Stimulated activated CD4-positive, alpha-beta T cell treated with anti-CD3 and anti-CD28 coated beads, Interleukin-1b, Interleukin-23, amount 100 ng/mL, for 24 hours (primary cell): ENCODE measurements at places on chromosomes 13 and 19.

DNA sequence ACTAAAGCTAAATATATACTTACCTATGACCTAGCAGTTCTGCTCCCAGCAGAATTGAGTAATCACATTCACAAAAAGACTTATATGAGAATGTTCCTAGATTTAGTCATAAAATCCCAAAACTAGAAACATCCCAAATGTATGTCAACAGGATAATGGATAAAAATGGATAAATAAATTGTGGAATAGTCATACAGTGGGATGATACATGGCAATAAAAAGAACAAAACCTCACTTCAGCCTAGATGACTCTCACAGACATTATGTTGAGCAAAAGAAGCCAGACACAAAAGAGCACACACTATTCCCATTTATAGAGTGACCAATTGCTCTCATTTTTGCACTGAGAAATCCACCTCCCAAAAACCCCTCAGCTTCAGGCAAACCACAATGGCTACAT lies 352.4 kb upstream of the HTR2A start:
- DNase-seq, result no peak

DNA sequence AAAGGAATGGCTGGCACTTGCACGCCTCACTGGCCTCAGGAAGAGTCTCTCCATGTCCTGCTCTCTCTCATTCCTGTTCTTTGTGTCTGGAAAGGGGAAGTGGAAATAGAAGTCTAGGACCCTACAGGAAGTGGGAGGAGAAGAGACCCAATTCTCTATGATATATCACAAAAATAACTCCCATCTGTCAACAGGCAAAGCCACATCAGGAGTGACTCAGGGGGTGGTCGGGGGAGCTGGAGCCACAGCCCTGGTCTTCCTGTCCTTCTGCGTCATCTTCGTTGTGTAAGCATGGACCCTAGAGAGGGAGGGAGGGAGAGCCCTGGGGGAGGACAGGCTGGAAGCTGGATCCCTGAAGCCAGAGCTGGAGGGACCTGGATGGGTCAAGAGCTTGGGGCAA lies 3.0 kb downstream of the SIGLEC9 start:
- no peak for DNase-seq

GRCh38 chr19:33086955-33087354 lies 6.0 kb downstream of the GPATCH1 start:
- DNase-seq, result no peak

DNA sequence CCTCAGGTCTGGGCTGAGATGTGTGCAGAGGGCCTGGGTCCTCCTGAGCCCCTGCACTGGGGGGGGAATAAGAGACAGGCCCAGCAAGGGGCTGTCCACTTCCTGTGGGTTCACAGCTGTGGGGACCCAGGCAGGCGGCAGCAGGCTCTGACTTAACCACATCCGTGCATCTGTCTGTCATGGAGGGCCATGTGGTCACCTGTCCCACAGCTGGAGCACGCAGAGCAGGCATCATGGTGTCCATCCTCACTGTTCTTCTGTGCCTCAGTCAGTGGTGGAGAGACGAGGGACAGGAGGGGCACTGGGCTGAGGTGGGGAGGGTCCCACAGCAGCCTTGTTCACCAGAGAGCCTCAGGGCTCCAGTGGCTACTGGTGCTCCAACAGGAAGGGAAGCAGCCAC lies 16.3 kb upstream of the KIR3DL3 start:
- no peak for DNase-seq

- no peak for DNase-seq
Measured at GRCh38 chr13:41837629-41838028, 123.3 kb downstream of the VWA8 start.

GRCh38 chr13:23159205-23159759 lies 21.5 kb upstream of the SGCG start:
- no peak for DNase-seq

DNA sequence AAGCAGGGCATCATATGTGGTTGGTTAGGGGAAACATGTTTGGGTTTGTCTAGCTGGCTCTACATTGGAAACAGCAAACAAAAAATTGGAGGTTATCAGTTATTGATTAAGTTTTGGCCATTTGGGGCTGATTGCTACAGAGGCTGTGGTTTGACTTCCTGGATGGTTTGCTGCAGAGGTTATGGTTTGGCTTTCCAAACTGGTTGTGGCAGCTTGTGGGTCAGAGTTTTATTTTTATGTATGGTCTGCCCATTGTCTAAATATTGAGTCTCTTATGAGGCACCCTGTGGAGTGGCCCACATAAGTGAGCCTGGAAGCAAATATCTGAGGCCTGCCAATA lies 261.6 kb downstream of the GPC5 start:
- DNase-seq, result no peak

DNA sequence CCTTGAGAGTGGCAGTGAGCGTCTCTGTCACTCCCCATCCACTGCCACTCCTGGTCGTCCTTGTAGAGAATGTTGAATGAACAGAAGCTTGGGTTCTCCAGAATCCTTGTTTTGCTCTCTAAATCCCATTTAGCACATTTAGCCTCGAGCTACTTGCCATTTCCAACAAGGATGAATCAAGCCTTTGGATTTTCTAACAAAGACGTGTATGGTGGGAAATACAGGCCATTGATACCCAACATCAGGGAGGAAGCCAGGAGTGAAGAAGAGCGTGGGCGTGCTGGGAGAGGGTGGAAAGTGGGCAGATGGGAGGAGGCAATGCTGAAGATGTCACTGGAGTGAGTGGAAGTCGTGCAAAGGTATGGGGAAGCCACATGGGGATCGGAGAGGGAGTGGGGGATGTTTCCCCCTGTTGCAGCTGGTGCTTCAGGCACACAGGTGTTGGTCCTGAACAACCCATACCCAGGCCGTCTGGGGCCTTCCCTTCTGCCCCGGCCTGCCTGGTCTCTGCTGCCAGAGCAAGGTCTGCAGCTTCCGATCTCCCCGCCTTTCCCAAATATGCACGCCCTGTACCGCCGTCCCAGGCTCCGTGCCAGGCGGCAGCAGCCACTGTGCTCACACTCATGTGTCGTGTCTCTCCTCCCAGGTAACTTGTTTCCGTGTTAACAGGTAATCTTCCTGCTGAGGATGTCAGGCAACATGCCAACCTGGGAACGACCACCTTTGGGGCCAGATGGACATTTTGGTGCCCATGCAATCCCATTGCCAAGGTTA lies 48.7 kb downstream of the ZIC5 start:
- no peak for DNase-seq

DNA sequence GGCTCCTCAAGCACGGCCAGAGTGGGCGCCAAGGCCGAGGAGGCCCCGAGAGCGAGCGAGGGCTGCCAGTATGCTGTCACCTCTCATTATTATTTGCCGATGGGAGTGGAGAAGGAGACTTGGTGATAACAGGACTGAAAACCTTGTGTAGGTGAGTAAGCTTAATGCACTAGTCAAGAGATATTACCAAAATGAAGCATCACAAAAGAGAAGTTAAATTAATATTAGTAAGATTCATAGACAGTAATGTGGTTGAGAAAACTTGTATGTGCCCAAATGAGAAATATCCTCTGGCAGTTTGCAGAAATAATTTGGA lies 204.5 kb upstream of the SLITRK1 start:
- DNase-seq, result no peak

- no peak for DNase-seq
Measured at GRCh38 chr13:73851104-73851503, 283.1 kb downstream of the KLF12 start.

- no peak for DNase-seq
Measured at GRCh38 chr13:24035411-24035810, 125.1 kb upstream of the SPATA13 start.

DNA sequence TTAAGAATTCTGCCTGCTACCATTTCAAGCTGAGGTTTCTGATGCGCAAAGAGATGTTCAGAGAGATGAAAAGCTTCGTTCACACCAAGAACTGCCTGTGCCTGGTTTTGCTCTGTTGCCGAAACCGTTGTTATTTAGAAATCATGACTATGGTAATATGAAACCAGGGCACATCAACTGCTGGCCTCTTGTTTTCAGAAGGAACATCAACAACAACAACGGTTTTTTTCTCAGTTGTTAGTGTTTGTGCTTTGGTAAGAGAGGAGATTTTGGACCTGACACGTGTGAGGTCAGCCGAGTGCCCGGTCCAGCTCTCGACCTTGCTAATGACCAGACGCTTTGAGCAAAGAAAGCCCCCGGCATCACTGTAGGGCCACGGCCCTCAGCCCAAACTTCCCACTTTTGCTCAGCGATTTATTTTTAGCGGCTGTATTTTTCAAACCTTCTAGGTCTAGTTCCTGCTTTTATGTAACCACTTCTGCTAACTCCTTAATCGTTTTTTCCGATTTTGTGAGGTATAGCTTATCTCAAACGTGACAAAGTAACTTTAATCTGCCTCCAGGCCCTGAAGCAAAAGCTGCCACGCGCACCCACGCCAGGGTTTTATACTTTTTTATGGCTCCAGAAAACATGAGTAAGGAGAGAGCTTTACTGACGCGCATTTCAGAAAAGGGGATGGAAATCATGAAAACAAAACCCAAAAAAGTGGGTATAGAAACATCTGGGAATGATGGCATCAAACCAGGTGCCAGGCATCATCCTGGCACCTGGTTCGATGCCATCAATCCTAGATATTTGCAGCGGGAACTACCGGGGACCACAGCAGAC lies 42.0 kb downstream of the KLF2 start:
- no peak for DNase-seq

GRCh38 chr19:45442408-45442777 lies 18.7 kb upstream of the ERCC1 start:
- no peak for DNase-seq

DNA sequence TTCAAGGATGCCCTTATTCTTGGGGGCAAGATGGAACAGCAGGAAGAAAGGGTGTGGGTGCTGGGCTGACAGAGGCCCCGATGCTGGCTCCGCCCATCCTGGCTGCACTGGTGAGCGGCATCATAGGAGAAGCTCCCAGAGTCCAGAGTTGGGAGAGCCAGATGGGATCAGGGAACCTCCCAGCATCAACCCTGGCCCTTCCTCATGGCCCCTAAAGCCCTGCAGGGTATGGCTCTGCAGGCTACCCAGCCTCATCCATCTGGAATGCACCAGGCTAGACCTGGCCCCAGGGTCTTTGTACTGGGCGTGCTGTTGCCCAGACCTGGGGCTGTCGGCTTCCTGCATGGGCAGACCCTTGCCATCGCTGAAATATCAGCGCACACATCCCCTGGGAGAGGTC lies 7.9 kb upstream of the ELL start:
- no peak for DNase-seq
